ENCODE measurements at places on chromosomes 12 and 14. TPM values are rescaled to one million over a fixed set of nuclear protein-coding genes. Genes with fewer than 3 reads are reported as not detected.

The NRIP2 gene
- not detected for total RNA-seq

The KLHL33 gene
- total RNA-seq, result not detected

The PLEKHG3 gene
- total RNA-seq, result 11.0 TPM

The LHX5 gene
- total RNA-seq, result not detected

The NGB gene
- total RNA-seq, result not detected

The PPP1R3E gene
- total RNA-seq, result 3.4 TPM

- no peaks in the 10 kb centered on the region for H3K4me1 ChIP-seq
- H3K27me3 ChIP-seq, result peaks cover 20% of the 10 kb centered on the region
- H3K27ac ChIP-seq, result no peak overlapping the region
- no peak for DNase-seq
- H3K36me3 ChIP-seq, result no peaks in the 10 kb centered on the region
- H3K4me3 ChIP-seq, result no peak overlapping the region
These were observed 21.0 kb downstream of the RPGRIP1 start for GRCh38 chr14:21300892-21301291.

GRCh38 chr14:56760164-56760914 is 49.9 kb downstream of the OTX2 start:
- H3K27ac ChIP-seq, result no peak overlapping the region
- no peak for DNase-seq
- no peaks in the 10 kb centered on the region for H3K36me3 ChIP-seq
- no peak overlapping the region for H3K4me3 ChIP-seq
- no peaks in the 10 kb centered on the region for H3K4me1 ChIP-seq
- H3K27me3 ChIP-seq, result no peaks in the 10 kb centered on the region

DNA sequence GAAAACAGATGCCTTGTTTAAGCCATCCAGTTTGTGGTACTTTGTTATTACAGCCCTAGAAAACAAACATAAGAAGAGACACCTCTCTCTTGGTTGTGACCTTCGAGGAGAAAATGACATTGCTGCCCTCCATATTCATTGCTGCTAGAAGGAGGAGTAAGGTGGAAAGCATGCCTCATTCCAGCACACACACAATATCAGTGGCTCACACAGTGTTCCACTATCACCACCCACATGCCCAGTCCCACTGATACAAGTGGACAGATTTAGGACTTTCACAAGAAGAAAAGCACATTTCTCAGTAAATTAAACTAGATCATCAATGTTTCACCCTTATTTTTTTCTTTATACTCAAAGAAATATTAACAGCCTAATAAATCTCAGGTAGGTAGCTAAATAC is 143.6 kb downstream of the PHLDA1 start:
- no peaks in the 10 kb centered on the region for H3K27me3 ChIP-seq
- peaks cover 48% of the 10 kb centered on the region for H3K4me1 ChIP-seq
- H3K36me3 ChIP-seq, result no peaks in the 10 kb centered on the region
- no peak for DNase-seq
- no peak overlapping the region for H3K27ac ChIP-seq

DNA sequence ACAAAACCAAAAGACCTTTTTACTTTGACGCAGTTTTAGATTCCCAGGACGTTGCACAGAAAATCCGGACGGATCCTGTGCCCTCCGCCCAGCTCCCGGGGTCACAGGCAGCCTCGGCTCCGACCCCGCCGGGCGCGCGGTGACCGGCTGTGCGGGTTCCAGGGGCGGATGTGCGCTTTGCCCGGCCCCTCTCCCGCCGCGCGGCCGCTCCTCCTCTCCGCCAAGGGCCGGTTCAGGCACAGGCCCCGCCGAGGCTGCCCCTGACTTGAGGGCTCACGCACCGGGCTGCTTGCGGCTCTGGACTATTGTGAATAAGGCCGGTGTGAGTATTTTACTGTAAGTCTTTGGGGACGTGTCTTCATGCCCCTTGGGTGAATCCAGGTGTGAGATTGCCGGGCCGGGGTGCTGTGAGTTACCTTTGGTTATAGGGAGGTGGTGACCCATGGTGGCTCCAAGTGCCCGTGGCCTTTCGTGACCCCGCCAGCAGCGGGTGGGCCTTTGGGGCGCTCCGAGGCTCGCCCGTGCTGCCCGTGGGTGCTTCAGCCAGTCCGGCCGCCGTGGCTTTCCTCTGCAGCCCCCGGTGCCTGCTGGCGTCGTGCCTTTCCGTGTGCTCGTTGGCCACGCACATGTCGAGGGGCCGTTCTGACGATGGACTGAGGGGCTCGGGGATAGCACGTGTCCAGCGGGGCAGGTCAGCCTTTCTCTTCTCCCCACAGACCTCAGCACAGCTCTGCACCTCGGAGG is 45.9 kb downstream of the NOC4L start:
- no peak for DNase-seq
- peaks cover 12% of the 10 kb centered on the region for H3K36me3 ChIP-seq
- peaks cover 7% of the 10 kb centered on the region for H3K4me1 ChIP-seq
- H3K27me3 ChIP-seq, result peaks cover 7% of the 10 kb centered on the region
- H3K27ac ChIP-seq, result peak overlapping the region; percentile 56

GRCh38 chr12:116999066-116999465 is 88.3 kb downstream of the FBXW8 start:
- no peak overlapping the region for H3K4me3 ChIP-seq
- peaks cover 27% of the 10 kb centered on the region for H3K36me3 ChIP-seq
- DNase-seq, result no peak
- H3K27ac ChIP-seq, result no peak overlapping the region
- no peaks in the 10 kb centered on the region for H3K4me1 ChIP-seq

GRCh38 chr14:23130871-23131270 is 11.8 kb upstream of the CEBPE start:
- DNase-seq, result no peak
- no peak overlapping the region for H3K27ac ChIP-seq
- H3K4me3 ChIP-seq, result no peak overlapping the region
- no peaks in the 10 kb centered on the region for H3K27me3 ChIP-seq
- H3K4me1 ChIP-seq, result peaks cover 6% of the 10 kb centered on the region

- DNase-seq, result no peak
- no peak overlapping the region for H3K27ac ChIP-seq
These were observed 22.1 kb downstream of the CLECL1 start for GRCh38 chr12:9710584-9711375.

DNA sequence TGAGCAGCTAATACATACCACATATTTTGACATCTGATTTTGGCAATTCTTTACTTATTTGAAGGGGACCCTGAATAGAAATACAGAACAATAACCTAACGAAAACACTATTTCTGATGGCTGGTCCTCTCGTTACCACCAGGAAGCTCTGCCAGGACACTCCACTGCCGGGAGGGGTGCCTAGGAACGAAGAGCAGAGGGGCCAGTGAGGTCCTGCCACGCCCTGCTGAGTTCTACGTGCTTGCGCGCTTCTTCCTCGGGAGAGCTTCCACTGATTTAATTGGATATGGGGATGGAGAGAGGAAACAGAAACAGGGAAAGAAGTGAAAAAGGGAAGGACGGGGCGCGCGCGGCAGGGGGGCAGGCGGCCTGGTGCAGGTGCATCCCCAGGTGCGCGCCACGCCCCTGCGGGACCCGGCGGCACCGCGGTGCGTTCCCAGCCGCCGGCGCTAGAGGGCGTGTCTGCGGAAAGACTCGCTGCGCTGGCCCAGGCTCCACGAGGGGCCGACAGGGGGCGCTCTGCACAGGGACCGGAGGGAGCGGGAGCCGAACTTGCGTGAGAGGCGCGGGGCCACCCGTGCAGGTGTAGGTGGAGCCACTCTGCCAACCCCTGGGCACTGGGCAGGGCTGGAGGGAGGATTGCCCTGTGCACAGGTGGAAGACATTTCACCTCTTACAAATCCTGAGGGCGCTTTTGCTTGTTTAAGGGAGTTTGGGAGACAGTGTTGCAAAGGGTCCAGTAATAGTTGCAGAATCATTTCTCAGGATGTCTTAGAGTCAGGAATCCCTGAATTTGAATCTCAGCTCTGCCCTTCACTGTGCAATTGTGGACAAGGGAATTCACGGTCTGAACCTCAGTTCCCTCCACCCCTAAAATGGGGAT is 986.3 kb upstream of the TMEM132C start:
- no peaks in the 10 kb centered on the region for H3K36me3 ChIP-seq
- DNase-seq, result no peak

- no peak for DNase-seq
- peak overlapping the region; percentile 65 for H3K27ac ChIP-seq
- H3K27me3 ChIP-seq, result peaks cover 57% of the 10 kb centered on the region
- H3K4me3 ChIP-seq, result peak overlapping the region; percentile 85
- no peaks in the 10 kb centered on the region for H3K36me3 ChIP-seq
These were observed 513 bp downstream of the HOXC11 start for GRCh38 chr12:53973236-53974042.

DNA sequence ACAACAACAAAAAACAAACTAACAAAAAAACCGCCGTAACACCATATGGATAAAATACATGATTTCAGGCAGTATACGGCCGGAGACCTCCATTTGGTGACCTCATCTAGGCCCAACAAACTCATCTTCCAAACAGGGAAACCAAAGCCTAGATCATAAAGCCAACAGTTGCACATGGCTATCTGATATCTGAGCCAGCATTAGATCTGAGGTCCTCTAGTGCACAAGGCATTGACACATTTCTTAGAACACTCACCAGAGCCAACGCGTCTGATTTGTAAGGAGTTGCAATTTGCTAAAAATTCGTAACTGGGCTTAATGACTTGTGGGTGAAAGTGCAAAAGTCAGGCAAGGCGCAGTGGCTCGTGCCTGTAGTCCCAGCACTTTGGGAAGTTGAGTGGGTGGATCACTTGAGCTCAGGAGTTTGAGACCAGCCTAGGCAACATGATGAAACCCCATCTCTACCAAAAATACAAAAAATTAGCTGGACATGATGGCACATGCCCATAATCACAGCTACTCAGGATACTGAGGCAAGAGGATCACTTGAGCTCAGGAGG is 42.0 kb upstream of the NUDT4 start:
- H3K4me3 ChIP-seq, result no peak overlapping the region
- H3K27me3 ChIP-seq, result peaks cover 3% of the 10 kb centered on the region
- no peak for DNase-seq
- no peaks in the 10 kb centered on the region for H3K36me3 ChIP-seq
- no peak overlapping the region for H3K27ac ChIP-seq
- H3K4me1 ChIP-seq, result peaks cover 15% of the 10 kb centered on the region

GRCh38 chr14:53437858-53438257 is 284.7 kb upstream of the DDHD1 start:
- H3K4me3 ChIP-seq, result no peak overlapping the region
- peaks cover 14% of the 10 kb centered on the region for H3K27me3 ChIP-seq

- DNase-seq, result peak; percentile 7
- H3K4me3 ChIP-seq, result no peak overlapping the region
- no peaks in the 10 kb centered on the region for H3K27me3 ChIP-seq
- peaks cover 27% of the 10 kb centered on the region for H3K4me1 ChIP-seq
- no peak overlapping the region for H3K27ac ChIP-seq
These were observed 114.1 kb upstream of the BTG1 start for GRCh38 chr12:92259696-92260251.

GRCh38 chr14:92385561-92385960 is 62.6 kb downstream of the SLC24A4 start:
- H3K27me3 ChIP-seq, result peaks cover 27% of the 10 kb centered on the region
- H3K4me3 ChIP-seq, result no peak overlapping the region
- no peaks in the 10 kb centered on the region for H3K4me1 ChIP-seq
- no peaks in the 10 kb centered on the region for H3K36me3 ChIP-seq

- H3K4me3 ChIP-seq, result no peak overlapping the region
- H3K4me1 ChIP-seq, result no peaks in the 10 kb centered on the region
- H3K27ac ChIP-seq, result peak overlapping the region; percentile 8
- H3K27me3 ChIP-seq, result no peaks in the 10 kb centered on the region
These were observed 88.7 kb downstream of the HECTD1 start for GRCh38 chr14:31118892-31119291.

DNA sequence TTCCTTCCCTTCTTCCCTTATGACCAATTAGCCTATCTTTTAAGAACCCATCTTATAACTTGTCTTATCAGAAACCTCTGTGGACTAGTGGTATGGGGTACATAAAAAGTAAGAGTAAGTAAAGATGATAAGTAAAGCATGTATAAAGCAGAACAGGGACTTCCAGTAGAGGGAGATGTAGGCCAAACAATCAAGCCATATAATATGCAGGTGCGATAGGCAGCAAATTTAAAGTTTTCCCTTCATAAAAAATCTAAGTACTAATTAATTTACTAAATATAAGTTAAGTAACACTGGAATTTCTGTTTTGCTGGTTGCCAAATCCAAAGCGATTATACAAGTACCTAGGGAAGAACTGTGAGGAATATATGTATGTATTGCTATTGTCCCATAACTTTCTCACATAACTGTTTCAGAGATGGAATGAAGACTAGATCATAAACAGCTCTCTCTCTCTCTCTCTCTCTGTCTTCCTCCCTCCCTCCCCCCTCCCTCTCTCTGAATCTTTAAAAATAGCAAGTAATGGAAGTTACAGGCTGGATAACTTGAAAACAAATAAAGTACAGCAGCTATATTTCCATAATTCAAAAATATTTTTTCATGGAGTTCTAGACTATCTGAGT is 25.7 kb downstream of the METTL25 start:
- H3K4me3 ChIP-seq, result no peak overlapping the region
- no peaks in the 10 kb centered on the region for H3K4me1 ChIP-seq
- DNase-seq, result peak; percentile 35
- H3K36me3 ChIP-seq, result no peaks in the 10 kb centered on the region
- H3K27ac ChIP-seq, result no peak overlapping the region

DNA sequence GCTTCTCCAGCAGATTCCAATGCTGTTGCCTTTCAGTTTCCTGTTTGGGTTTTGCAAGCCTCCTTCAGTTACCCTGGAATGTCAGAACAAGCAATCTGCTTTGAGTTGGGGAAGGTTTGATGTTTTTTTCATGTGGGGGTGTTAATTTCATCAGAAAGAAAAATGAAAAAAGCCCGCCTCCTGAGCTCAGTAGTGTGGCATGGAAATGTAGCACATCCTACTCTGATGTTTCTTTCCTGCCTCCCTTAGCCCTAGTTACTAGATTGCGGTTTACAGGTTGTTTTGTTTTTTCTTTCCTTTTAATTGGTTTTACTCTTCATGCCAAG is 22.6 kb downstream of the IFNG-AS1 start:
- DNase-seq, result no peak
- H3K4me1 ChIP-seq, result peaks cover 24% of the 10 kb centered on the region
- no peak overlapping the region for H3K27ac ChIP-seq
- no peaks in the 10 kb centered on the region for H3K36me3 ChIP-seq
- H3K27me3 ChIP-seq, result peaks cover 4% of the 10 kb centered on the region

DNA sequence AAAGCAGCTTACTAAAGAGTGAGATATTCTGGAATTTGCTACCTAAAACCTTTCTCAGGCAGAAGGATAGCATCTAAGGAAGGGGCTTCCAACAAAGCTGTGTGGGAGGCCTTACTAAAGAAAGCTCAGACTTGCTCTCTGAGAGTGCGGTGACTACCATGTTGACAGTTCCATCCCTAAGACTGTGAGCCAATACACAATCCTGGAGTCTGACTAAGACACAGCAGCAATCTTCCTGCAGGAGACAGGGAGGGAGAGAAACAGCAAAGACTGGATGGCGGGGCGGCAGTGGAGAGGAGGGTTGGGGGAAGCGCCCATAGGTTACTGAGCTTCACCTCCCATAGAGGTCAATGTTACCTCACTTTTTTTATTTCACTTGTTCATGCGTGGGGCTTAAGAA is 70.9 kb downstream of the KITLG start:
- H3K27me3 ChIP-seq, result no peaks in the 10 kb centered on the region
- DNase-seq, result peak; percentile 75
- peak overlapping the region; percentile 48 for H3K4me3 ChIP-seq
- H3K36me3 ChIP-seq, result peaks cover 61% of the 10 kb centered on the region
- peaks cover 90% of the 10 kb centered on the region for H3K4me1 ChIP-seq

Measured in HFFc6 (cell line).